ENCODE measurements at places on chromosomes 7 and 10.

- no peak for DNase-seq
Observed at GRCh38 chr7:20170633-20171032, 46.6 kb downstream of the MACC1 start.

DNA sequence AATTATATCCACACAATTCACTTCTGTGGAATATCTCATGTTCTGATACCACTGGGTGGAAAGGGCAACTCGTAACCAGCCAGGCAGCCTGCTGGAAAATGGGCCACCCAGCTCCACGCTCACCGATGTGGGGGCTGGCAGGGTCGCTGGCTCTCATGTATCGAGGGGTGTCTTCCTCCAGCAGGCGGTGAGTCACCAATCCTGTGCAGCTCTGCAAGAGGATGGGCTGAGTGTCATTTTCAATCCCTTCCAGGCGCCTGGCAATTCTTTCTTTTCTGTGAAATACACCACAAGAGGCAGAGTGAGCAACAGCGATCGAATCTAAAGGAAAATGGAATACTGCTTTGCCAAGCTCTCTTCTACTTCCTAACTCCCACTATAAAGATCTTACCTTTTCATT is 80.1 kb downstream of the SVIL start:
- DNase-seq = no peak

GRCh38 chr7:29434380-29434768 is 129.3 kb upstream of the PRR15 start:
- DNase-seq = no peak

DNA sequence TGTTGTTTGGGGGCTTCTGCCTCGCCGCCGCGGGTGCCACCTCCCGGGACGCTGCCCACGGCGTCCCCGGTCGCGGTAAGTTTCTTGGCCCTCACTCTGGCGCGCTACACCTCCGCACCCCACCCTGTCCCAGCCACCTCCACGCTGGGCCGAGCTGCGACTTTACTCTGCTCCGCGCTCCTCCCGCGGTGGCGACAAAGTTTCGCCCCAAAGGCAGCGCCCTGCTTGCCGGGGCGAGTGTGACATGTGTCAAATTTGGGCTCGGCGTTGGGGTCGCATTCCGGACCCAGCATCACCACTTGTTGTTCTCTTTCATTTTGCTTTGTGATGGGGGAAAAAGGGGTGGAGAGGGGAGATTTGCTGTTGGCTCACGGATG is 167.7 kb upstream of the PPP1R3A start:
- no peak for DNase-seq

DNA sequence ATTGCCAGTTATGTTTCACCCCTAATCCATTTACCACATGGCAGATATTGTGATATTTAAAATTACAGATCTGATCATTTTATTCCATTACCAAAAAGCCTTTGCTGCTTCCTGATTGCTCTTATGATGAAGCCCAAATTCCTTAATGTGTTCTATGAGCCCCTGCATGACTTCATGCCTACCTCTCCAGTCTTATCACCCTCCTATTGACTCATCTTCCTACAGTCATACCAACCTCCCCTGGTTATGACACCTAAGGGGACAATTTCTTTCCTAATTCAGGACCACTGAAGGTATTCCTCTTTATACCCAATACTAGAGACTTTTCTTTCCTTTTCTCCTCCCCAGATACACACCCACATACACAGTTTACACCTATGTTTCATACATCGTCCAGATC is 36.0 kb downstream of the TES start:
- DNase-seq = no peak
